ENCODE measurements at places on chromosomes 2 and 18. TPM values are rescaled to one million over a fixed set of nuclear protein-coding genes. Genes with fewer than 3 reads are reported as not detected.

- no peak for DNase-seq
These were observed 5.8 kb downstream of the MAPRE3 start for GRCh38 chr2:26976237-26976636.

GRCh38 chr2:191240871-191241270, 4.3 kb upstream of the MYO1B start:
- DNase-seq: no peak

DNA sequence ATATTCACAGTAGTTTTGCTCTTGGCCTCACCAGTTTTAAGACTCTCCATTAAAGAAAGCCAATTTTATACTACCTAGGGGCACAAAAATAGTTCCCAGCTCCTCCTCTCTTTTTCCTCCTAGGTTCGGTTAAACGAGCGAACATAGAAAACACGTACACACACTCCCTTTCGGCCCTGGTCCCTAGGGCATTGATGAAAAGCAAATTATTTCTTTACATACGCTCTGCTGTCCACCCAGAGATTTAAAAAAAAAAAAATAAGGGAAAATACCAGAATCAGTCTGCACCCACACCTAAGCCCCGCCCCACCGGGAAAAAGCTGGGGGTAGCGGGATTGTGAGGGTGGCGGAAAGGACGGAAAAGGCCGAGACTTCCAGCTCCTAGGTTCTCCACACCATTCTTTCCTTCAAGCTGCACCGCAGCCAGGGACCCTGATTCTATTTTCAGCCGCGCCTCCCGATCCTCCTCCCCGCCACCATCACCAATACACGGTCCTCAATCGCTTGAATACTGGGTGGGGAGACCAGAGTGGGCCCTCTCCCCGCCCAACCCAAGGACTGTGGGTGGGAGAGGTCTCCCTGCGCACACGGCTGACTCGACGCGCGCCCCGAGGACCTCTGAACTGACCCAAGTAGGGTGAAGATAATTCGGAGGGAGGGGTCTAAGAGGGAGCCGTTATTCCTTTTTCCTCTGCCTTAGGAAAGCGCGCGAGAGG, 769 bp downstream of the ATF2 start:
- peak; percentile 57 for DNase-seq

The AKAIN1 gene
- not detected for total RNA-seq

DNA sequence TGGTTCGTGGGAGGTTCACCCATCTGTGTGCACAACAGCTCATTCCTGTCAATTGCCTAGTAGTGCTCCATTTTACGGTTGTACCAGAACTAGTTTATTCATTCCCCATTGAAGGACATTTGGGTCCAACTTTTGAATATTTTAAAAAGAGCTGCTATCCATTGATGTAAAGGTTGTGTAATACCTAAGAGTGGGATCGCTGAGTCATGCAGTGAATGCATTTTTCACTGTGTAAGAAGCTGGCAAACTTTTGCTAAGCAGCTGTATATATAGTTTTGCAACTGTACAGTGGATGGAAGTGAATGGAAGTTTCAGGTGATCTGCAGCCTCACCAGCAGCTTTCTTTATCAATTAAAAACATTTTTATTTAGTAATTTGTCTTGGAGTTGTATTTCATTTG, 104.5 kb downstream of the DCDC2C start:
- no peak for DNase-seq

DNA sequence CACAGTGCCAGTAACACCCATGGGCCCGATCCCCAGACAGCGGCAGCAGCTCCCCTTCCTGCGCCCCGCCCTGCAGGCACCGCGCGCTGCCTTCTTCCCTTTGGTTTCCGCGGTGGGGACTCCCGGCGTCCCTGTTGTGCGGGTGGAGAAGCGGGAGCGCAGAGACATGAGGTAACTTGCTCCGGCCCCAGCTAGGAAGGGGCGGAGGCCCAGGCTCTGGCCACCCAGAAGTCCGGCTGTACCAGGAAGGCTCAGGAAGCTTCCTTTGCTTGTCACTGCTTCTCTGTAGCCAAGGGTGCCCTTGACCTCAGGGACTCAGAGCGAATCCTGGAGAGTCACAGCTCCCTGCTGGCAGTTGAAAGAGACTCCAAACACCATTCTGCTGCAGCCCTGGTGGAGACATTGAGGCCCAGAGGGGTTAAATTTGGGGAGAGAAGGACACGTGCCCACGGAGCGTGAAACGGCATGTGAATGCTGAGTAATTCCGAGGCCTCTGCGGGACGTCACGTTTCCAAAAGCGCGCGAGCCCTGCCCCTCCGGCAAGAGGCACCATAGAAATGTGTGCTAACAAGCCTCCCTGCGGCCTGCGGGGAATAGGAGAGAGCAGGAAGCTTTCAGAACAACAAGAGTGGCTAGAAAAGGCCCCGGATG, 6.7 kb upstream of the ADCY3 start:
- DNase-seq: no peak

The ZSWIM2 gene
- total RNA-seq: not detected

DNA sequence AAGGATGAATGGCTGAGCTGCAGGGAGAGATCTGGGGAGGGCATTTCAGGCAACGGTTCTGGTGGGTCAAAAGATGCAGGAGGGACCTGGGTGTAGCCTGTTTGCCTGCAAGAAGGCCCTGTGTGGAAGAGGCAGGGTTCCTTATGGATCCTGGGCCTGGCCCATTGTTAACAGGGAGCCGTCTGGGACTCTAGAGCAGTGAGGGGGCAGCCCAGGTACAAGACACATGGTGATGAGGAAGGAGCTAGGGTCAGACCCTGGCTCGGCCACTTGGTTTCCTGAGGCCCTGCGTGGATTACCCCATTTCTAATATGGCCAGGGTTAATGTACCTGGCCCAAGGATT, 124.9 kb downstream of the GLI2 start:
- DNase-seq: no peak

- no peak for DNase-seq
These were observed 29.1 kb downstream of the FAM178B start for GRCh38 chr2:96957244-96957643.

DNA sequence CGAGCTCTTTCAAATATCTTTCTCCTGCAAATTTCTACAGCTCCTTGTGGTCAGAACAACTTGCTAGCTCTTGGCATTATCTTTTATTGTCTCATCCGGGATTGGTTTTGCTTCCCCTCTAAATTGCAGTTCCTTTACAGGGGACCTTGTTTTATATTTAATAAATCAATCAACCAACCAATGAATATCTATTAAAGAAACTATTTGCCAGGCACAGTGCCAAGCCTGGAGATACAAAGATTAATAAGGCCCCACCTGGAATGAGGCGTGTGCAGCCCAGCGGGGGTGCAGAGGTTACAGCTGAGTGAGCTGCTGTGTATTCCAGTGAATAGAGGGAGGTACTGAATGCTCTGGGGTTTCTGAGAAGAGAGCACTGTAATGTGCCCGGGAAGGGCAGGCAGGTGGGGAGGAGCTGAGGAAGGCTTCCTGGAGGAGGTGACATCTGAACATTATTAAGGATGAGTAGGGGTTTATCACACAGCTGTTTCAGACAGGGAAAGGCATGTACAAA, 51.8 kb downstream of the LIPG start:
- DNase-seq: no peak

- DNase-seq: no peak
These were observed 287.6 kb upstream of the ZNF521 start for GRCh38 chr18:25639596-25639995.

DNA sequence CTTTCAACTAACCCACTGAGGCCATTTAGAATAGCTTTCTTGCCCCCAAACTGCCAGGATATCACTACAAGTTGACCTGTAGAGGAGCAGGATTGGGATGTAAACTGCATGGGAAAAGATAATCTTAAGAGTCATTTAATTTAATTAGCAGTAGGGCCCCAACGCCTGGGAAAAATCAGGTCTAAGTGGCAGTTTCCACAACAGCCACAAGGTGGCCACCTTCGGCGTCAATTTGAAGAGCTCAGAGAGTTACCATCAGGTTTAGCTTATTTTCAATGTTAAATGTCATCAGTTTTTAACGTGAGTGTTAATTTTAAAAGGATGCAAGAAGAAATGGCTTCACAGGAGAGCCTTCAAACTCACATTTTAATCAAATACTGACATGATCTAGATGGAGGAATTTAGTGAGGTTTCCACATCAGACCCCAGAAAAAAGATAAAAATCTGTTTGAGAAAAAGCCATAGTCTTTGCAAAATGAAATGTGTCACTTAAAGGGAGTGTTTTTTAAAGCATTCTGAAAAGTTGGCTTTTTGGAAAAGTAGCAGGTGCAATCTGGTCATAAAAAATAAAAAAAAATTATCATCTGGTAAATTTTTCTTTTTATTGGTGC, 77.3 kb upstream of the UPP2 start:
- no peak for DNase-seq

The ACADL gene
- total RNA-seq: 13.2 TPM

The L3MBTL4 gene
- total RNA-seq: 15.9 TPM

The GALNT13 gene
- 18.4 TPM for total RNA-seq

- DNase-seq: no peak
These were observed 14.5 kb downstream of the METTL8 start for GRCh38 chr2:171419333-171419732.

The PROKR1 gene
- 0.11 TPM for total RNA-seq

- no peak for DNase-seq
These were observed 45.4 kb upstream of the SMIM21 start for GRCh38 chr18:75472906-75473305.

Data from mesothelial cell of epicardium (in vitro differentiated cells).